ENCODE measurements at places on chromosomes 1 and 21. TPM values are rescaled to one million over a fixed set of nuclear protein-coding genes. Genes with fewer than 3 reads are reported as not detected.

ZBTB8A gene
- 4.1 TPM for total RNA-seq

IVL gene
- total RNA-seq: 10.2 TPM

PADI1 gene
- total RNA-seq: 0.39 TPM

KCNJ9 gene
- total RNA-seq: not detected

GUCA2A gene
- not detected for total RNA-seq

ZFYVE9 gene
- 39.7 TPM for total RNA-seq

UMODL1 gene
- total RNA-seq: not detected

Data from hair follicular keratinocyte (primary cell).